ENCODE measurements at places on chromosomes 7 and 10.

DNA sequence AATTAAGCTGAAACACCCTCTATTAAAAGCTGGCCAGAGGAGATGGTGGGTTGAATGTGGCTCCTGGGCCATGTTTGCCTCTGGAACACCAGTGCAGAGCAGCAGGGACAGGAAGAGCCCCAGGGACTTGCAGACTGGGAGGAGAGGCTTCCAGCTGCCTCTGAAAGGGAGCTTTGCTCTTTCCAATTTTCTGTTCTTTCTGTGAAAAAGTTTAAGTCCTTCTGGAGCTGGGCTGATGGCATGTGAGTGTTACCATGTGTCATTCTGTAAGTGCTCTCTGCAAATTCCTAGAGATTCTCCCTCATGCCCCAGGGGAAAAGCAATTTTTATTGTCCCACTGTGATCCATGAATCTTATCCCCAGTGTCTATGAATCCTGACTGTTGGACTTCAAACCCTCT lies 112.8 kb upstream of the LANCL2 start:
- no peak for DNase-seq

- DNase-seq = no peak
Observed at GRCh38 chr7:15508258-15508657, 53.6 kb downstream of the AGMO start.

DNA sequence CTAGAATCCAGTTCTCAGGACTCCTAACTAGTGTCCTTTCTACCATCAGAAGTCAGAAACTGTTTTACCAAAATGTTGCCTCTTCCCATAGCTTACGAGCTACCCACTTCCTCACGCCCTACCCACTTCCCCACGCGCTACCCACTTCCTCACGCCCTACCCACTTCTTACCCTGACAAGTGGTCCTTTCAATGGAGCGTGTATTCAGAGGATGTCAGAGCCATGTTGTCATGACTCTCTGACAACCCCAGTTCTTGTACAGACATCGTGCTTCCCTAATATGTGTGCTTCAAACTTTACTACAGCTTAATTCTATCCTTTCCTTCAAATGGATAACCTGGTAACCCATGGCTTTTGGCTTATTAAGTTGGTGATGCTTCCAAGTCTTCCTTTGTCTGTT lies 84.8 kb upstream of the PHF14 start:
- no peak for DNase-seq

GRCh38 chr7:105306298-105306748 lies 82.4 kb downstream of the SRPK2 start:
- DNase-seq = no peak

DNA sequence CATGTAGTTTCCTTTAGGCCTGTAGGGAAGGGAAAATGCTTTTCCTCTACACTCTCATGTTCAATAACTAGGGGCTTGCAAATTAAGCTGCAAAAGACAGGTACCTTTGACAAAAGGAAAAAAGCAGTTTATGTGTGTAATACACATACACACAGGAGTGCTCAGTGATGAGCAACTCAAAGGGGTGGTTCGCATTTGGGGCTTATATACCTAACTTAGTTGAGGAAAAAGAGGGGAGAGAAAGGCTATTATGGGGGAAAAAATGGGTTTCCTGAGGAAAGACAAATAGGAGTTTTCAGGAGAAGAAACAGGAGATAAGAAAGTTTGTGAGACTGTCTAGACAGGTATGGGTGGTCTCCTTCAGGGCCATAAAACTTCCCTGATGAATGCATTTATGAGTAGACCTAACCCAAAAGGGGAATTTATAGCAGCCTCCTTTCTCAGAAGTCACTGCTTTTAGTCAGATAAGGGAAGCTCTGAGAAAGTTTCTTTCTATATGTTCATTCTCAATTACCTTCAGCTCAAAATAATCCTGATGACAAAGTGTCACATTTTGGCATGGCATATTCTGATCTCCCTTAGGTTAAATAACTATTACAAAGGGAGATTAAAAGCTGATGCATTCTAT lies 55.2 kb upstream of the EZH2 start:
- DNase-seq = no peak

- no peak for DNase-seq
Observed at GRCh38 chr7:832968-833424, 720 bp downstream of the SUN1 start.

- no peak for DNase-seq
Observed at GRCh38 chr7:17985473-17986239, 42.0 kb downstream of the PRPS1L1 start.

DNA sequence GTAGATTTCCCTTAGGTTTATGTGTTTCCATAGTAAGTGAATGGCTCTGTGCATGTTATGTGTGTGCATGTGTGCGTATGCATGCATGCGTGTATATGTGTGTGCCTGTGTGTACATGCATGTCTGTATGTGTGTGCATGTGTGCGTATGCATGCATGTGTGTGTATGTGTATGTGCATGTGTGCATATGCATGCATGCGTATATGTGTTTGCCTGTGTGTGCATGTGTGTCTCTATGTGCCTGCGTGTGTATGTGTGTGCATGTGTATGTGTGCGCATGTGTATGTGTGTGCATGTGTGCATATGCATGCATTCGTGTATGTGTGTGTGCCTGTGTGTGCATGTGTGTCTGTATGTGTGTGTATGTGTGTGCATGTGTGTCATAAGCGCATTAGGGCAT lies 98.8 kb upstream of the AGBL3 start:
- no peak for DNase-seq

DNA sequence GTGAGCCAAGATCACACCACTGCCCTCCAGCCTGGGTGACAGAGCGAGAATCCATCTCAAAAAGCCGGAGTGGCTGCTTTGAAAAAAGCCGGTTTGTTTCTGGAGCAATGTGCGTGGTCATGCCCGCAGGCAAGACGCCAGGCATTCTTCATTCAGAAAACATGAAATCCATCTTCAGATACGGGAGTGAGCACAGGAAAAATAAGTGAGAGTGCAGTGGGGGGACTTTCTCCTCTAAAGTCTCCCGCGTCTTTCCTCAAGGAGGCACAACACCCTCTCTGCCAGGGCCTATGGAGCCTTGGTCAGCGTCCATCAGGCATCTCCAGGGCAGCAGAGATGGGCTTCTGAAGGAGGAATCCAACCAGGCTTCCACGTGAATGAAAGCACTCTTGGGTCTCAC lies 62.3 kb upstream of the DGKI start:
- DNase-seq = peak; percentile 81

DNA sequence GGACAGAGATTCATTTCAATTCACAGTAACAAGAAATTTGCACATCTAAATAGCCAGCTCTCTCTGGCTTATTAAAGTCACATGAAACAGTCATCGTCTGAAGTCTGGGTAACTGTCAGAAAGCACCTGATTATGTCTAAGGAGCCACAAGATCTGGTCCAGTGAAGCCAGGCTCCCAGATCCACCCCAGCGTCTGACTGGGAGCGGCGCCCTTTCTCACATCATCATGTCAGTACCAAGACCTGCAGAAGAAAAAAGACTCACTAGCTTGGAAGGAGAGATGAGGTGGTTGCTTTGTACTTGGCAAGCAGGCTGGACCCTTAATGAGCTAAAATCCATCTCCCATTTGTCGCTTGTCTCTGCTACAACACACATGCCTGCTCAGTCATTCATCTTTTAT lies 58.4 kb downstream of the VOPP1 start:
- DNase-seq = no peak

- no peak for DNase-seq
Observed at GRCh38 chr10:930625-931325, 730 bp downstream of the LARP4B start.

- DNase-seq = peak; percentile 34
Observed at GRCh38 chr10:96984541-96985131, 152.5 kb downstream of the LCOR start.

- no peak for DNase-seq
Observed at GRCh38 chr7:101081432-101081831, 3.8 kb upstream of the TRIM56 start.

GRCh38 chr10:113384181-113384580 lies 168.7 kb upstream of the HABP2 start:
- no peak for DNase-seq

DNA sequence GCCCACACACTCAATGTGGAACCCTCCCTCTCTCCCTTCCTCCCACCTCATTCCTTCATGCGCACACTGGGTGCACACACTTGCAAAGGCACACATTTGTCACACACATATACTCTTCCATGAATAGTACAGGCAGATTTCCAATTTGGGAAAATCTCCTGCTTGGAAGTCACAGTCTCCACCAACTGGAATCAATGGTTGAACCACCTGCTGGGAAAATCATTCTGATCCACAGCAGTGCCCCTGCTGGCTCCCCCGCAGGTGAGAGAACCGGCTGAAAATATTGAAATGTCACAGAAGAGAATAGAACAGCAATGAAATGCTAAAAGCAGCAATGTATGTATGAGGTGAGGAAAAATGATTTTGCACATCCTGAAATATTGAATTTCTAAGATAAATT lies 232.7 kb downstream of the ADAM12 start:
- DNase-seq = no peak

DNA sequence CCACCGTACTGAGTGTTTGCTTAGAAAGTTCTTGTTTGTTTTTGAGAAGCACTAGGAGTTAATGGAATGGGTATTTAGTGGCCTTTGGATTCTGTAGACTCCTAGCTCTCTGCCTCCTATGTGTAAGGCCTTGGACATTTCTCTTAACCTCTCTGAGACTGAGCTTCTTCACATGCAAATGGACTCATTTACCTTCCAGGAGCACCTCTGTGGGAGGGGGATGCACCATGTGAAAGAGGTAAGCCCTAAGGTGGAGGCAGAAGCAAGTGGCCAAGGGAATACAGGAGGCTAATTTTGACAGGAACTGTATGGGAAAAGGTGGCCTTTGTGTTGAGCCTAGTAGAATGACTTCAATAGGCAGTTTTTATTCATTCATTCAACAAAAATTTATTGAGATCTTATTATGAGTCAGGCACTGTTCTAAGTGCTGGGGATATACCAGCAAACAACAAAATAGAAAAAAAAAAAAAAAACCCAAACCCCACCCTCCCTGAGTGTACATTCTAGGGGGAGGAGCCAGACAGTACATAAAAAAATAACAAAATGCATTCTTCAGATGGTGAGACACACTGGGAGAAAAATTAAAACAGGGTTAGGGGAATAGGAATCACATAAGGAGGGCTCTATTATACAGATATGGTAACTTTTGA lies 9.2 kb upstream of the EPHA1 start:
- no peak for DNase-seq

DNA sequence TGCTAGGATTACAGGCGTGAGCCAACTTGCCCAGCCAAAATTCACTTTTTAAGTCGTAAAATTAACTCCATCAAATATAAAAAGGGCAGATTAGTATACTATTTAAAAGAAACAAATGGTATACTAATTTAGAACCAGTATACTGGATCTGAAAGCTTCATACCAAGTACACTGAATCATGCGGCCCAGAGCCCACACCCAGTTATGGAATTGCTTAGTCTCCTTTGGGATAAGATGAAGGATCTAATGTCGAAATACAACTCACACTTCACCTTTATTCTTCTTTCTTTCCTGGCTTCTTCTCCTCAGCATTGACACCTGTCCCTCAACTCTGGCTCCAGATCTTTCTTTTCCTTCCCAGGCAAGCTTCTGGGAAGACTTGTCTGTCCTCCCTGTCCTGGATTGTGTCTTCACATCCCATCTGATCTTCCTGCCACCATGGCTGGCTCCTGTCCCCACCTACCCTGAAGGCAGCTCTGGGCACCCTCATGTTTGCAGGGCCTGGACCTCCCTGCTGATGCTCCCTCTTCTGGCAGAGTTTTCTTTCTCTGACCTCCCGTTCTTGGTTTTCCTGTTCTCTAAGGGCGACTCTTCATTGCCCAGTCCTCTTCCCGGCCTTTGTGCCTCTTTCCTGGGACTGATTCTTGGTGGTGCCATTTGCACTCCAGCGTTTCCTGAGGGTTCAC lies 57.8 kb upstream of the CTBP2 start:
- DNase-seq = no peak

DNA sequence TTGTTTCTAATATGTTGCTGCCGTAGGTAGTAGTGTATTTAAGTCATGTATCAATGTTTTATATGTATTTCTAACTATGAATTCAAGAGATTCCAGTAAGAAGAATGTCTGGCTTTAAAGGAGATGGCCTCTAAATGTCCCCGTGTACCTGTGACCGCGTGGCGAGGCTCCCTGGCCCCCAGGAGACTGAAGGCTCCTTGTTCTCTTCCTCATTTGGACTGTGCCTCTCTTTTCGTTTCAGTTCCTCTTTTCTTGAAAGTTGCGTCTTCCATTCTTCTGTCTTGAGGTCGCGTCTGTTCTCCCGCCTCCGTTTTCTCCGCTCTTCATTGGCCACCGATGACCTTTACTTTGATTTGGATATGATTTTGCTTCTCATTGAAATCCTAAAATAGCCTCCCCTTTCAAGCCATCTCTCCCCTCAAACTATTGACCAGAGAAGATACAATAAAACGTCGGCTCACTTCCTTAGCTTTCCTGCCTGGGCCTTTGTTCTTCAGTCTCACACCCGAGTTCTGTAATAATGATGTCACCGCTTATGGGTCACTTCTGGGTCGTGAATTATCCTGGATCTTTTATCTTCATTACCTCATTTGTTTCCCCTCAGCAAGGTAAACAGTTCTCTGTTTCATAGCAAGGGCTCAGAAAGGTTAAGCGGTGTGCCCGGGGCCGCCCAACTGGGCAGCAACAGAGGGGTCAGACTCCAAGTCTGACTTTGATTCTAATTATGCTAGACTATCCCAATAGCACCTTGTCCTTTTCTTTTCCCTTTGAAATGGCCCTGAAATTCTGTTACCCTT lies 28.7 kb downstream of the WIPI2 start:
- DNase-seq = peak; percentile 14

DNA sequence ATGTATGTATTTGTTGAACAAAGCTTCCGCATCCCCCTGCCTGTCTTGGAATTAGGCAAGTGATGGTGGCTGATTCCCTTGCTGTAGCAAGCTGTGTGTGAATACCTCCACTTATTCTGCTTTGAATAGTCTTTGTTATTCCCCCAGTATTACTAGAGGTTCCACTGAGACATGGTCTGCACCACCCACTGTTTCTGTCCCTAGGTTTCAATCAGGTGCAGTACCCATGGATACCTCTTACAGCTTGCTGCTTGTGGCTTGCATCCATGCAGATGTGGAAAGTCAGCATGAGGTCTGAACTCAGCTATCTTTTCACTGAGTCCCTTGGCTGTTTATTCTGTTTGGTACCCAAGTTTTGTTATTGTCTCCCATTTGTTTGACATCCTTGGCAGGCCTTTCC lies 447.4 kb downstream of the GRM8 start:
- no peak for DNase-seq

- no peak for DNase-seq
Observed at GRCh38 chr7:33276325-33276724, 147.0 kb downstream of the BBS9 start.

Data from head of caudate nucleus (tissue), 42 donors.